Activated T-helper 1 cell treated with anti-CD3 and anti-CD28 coated beads, Interleukin-2, amount 50 U/mL, for 16 hours (primary cell): ENCODE measurements at places on chromosomes 5 and 9.

GRCh38 chr5:181207214-181207959 lies 2.4 kb upstream of the TRIM7 start:
- DNase-seq, result peak; percentile 61

DNA sequence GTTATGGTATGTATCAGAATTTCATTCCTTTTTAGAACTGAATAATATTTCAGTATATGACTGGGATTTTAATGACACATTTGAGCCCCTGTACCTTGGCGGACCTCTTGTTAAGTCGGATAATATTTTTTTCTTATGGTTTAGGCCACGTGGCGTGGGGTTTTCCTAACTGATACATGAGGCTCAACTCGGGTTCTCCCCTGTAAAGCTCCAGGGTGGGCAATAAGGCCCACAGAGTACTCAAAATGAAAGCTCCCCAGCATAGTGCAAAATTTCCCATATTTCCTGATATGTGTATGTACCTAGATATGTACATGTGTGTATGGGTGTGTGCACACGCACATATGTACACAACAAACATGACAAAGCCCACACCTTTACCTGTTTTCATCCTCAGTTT lies 24.5 kb downstream of the TICAM2 start:
- DNase-seq, result no peak

DNA sequence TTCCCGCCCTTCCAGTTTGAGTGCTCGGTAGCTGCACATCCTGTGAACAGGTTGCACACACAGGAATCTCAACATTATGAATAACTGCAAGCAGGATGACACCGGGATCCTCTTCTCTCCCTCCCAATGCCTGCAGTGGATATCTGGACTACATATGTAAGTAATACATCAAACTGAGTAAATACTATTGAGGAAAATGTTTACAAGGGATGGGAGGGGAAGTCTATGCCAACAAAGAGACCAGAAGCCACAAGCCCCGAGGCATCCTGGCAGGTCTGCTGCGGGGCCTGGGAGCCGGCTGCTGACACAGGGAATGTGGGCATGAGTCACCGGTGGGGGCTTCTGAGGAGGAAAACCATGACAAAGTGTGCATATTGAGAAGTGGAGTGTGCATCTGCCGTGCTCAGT lies 8.6 kb upstream of the ANKRD33B start:
- no peak for DNase-seq

DNA sequence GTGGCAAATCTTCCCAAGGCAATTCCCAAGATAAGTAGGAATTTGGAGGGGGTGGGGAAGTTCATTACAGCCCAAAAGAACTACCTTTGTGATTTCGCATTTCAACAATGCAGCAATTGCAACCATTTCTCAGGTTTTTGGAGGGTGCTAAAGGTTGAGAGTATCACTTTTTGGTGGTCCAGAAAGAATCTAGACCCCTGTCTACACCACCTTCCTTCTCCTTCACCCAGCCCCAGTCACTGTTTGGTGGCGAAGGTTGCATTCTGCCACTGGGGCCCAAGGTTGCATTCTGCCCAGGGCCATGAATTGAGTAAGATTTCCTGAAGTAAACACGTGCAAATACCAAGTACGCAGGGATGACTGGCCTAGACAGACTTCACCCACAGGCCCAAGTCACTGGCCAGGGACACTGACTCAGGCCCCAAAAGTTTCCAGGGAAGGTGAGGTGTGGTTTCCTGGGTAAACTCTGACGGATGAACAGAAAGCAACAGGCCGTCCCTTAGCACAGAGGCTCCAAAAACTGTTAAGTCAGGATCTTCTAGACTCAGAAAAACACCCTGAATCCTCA lies 5.7 kb downstream of the PDE6A start:
- no peak for DNase-seq

DNA sequence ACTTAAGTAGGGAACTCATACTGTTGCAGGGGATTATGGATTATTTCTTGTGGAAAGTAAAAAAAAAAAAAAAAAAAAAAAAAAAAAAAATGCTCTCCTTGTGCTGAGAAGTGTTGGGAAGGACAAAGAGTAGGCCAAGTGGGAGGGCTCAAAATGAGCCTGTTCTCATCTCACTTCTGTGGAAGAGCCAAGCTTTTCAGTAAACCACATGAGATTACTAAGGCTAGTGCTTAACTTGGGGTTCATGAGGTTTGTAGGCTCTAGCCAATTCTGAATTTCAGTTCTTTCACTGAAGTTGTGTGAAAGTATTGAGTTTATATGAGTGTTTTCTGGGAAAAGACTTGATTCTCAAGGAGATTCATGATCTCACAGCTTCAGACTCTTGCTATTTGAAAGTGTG lies 23.0 kb upstream of the CEP78 start:
- DNase-seq, result no peak

- no peak for DNase-seq
Observed at GRCh38 chr9:37992924-37993349, 76.1 kb downstream of the SHB start.

- no peak for DNase-seq
Observed at GRCh38 chr9:79573412-79573923, 1.7 kb downstream of the TLE4 start.
